ENCODE measurements at places on chromosomes 7 and 10.

GRCh38 chr10:93190372-93190771 is 116.7 kb downstream of the CYP26A1 start:
- no peak for DNase-seq

DNA sequence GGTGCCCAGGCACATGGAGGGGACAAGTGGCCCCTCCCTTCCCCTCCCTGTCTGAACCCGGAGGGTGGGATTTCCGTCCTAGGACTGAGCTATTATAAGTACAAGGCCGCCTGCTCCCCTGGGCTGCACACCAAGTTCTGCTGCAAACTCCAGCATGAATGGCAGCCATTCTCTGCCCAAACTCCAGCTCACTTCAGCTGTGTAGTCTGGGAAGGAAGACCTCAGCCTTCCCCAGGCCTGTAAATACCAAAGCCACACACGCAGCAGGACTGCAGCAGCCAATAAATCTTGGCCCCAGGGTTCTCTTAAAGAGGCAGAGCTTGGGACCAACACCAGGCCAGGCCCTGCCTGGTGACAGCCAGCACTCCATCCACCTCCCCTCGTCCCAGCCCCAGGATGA is 291.3 kb upstream of the ZMIZ1 start:
- no peak for DNase-seq

DNA sequence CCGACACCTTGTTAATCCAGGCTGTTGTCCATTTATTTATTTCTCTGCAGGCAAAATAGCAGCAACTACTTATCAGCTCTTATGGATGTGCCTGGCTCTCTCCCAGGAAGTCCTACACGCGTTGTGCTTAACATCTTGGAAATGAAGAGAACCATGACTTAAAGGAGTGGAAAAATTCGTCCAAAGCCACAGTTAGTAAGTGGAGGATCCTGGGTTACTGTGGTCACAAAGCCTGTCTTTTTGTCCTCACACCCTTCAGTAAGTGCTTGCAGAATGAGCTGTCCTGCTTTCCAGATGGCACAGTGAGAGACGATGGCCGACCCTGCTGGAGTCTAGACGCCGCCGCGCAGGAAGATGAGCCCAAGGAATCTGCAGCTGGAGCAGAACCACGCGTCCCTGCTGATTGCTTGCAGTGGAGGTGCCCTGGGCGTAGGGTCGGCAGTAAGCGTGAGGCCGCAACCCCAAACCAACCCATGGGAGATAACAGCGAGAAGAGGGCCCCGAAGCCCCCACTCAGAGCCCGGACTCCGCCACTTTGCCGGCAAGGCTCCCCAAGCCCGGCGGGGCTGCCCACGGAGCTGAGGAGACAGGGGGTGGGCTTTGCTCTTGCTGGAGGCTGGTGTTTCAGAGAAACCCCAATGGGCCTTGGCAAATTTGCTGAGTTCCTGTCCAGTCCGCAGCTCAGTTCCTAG is 178.6 kb downstream of the CXCL12 start:
- DNase-seq: no peak

GRCh38 chr10:17737027-17737965 is 14.7 kb upstream of the TMEM236 start:
- DNase-seq: no peak

DNA sequence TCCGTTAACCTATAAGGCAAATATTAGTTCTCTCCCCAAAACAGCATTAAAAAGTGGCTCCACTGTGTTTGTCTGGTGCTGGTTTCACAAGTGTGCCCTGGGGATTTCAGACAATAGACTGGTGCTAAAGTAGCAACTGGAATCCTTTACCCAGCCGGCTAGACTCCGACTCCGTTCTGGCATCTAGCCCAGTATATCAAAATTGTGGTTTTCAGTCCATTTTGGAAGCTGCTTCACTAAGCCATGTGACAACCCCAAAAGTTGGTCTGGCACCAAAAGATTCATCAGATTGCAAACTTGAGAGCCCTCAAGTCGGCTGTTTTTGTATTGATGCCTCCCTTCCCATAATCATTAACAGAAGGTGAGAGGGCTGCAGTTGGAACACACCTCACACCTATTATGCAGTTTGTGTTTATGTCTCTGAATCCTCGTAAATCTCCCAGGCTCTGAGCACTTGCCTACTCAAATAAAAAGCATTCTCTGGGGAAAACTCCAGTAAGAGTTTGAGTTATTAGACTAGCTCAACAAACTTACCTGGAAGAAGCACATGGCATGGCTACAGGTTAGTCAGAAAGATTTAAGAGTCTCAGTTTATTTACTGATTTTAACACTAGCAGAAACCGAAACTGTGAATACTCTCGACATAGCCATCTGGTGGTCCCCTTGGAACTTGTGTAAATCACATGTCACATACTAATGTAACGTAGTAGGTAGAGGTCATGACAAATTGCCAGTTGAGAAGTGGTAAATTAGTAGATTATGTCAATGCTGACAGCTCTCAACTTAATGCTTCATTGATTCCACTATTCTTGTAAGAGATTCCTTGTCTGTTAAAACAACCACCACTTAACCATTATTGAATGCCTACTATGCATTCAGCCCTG is 14.8 kb upstream of the WNT16 start:
- DNase-seq: no peak

- no peak for DNase-seq
Measured at GRCh38 chr10:78514459-78514858, 480.8 kb downstream of the RPS24 start.

GRCh38 chr10:31073211-31073610 is 41.5 kb upstream of the ZNF438 start:
- DNase-seq: no peak

DNA sequence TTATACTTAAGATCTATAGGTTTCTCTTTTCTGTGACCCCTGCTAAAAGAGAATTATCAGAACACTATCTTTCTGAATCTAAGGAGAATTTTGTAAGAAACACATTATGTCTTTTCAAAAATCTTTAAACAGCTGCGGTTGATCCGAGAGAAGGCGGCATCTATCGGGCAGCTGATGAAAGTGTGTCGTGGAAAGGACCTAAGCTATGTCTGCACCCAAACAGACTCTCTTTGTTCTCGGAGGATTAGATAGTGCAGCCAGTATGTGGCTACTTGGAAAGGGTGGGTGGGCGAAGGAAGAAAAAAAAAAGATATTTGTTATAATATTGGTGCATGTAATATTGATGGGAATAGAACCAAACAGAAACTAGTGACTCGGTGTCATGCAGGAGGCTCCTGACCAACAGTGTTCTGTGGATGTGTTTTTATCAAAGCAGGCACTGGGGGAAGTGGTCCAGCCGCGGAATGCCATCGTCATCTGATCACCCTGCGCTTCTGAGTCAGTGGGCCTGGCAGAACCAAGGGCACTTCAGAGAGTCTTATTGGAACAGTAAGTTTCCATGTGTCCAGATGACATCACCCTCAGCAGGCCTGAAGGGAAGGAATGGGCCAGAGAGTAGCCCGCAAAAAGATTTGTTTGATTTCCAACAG is 509.7 kb upstream of the AKR1E2 start:
- no peak for DNase-seq

- no peak for DNase-seq
Measured at GRCh38 chr10:101660256-101660655, 34.7 kb downstream of the FBXW4 start.

Measured in stimulated activated naive CD4-positive, alpha-beta T cell (primary cell).